NCI-H2029 (cell line): ENCODE measurements at places on chromosomes 2 and 18.

DNA sequence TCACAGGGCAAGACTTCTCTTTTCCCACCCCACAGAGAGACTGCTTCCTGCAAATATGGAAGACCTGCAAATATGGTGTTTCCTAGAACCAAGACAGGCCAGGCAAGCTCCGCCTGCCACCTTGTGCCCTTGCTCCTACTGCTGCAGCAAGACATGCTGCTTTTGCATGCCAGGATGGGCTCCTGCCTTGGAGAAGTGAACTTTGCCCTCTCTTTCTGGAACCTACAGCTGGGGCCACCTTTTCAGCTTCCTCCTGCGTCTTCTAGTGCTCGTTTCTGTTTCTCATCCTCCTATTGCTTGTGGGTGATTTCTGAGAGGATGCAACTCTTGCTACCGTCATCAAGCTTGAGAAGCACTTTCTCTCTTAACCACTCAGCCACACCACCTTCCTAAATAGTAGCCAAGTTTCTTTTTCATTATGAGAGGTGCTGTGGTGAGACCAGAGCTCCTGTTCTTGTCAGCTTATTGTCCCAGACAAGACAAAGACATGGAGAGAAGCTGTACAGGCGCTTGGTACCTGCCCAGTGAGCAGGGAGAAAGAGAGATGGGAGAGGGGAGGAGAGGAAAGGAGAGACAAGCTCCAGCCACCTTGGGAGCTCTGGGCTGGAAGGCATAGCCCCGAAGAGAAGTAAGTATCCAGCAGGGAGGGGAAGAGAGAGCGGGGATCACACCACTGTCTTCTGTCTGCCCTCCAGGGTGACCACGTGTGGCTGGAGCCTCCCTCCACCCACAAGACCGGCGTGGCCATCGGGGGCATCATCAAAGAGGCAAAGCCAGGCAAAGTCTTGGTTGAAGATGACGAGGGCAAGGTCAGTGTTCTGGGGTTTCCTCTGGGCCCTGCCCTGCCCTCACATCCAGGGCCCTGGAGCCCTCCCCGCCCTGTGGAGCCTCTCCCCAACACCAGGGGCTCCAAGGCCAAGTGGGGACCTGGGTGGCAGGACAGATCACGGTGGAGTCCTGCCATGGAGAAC is 28.3 kb downstream of the MYO7B start:
- no peak for DNase-seq

DNA sequence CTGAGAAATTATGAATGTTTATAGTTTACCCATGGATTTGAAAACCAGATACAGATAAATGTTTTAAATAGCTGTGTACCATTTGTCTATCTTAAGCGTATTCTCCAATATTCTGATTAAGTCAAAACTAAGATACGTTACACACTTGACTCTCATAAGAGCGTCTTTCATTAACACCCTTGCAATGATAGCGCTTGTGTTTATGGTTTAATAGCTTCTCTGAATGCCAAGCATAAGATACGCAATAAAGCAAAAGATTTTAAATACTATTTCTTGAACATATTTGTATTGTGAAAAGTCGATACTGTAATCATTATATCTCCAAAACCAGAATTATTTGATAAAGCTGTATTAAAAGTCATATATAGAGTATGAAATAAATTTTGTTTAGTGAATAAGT is 3.0 kb downstream of the CALCRL start:
- no peak for DNase-seq

DNA sequence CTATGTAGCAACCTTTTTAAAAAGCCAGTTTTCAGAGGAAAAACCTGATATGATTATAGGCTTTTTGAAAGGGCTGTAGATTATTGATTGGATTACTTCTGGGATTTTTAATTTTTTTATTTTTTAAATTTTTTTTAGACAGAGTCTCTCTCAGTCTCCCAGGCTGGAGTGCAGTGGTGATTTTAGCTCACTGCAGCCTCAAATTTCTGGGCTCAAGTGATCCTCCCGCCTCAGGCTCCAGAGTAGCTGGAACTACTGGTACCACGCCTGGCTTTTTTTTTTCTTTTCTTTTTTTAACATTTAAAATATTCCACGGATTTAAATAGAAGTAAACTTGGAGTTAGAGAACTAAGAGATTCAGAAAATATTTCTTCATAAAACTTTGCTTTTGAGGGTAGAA is 1.2 kb downstream of the MRPL19 start:
- DNase-seq, result no peak

DNA sequence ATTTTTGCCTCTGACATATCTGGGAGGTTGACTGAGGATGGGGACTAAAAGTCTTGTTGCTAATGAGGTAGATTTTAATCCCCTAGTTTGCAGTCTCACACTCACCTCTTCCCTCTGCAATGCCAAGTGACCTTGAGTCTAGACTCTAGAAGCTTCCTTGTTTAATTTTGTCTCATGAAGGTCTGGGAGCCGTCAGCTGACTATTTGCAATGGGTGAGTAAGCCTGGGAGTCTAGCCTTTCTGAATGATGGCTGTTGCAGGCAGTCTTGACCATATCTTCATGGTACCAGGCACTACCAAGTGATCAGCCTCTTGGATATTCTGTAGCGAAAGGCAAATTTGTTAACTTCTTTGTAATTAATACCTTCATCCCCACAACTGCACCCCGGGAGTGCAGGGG is 61.2 kb downstream of the ARHGAP15 start:
- no peak for DNase-seq

DNA sequence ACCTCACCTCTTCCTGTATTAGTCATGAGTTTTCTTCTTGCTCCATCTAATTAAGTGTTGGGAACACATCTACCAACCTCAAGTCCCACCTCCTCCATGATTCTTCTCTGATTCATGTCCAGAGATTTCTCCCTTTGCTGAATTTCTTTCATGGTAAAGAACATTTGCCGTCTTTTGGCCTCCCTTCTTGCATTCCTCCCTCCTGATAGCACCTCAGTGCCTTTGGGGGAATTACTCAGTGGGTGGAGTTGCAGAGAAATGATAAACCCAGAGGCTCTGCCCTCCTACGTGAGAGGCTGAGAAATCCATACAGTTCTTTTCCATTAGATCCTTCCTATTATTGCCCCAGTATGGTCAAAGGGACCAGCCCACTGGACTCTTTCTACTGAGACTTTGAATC is 651.9 kb downstream of the SLC4A3 start:
- DNase-seq, result no peak

- DNase-seq, result no peak
Measured at GRCh38 chr2:69734854-69735544, 6.9 kb upstream of the ANXA4 start.

DNA sequence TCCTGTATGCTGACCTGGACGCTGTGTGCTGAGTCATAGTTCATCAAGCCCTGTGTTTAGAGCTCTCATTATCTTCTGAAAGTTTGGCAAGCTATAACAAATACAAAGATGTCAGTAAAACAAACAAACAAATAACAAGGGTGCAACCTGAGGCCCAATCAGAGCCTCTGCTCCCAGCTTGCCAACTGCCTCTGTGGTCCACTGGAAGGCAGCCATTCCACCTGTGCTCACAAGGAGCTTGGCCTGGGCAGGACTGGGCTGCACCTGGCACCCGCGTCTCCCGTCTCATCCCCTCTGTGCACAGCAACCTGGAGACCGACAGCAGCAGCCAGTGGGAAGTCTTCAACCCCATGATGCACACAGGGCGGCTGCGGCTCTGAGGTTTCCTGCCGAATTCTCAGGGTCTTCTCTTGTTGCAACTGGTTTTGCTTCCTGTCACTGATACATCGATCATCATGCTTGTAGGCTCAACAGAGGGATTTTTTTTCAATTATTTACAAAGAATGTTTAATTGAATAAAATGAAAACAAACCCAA is 97.8 kb downstream of the TMEM18 start:
- peak; percentile 40 for DNase-seq

DNA sequence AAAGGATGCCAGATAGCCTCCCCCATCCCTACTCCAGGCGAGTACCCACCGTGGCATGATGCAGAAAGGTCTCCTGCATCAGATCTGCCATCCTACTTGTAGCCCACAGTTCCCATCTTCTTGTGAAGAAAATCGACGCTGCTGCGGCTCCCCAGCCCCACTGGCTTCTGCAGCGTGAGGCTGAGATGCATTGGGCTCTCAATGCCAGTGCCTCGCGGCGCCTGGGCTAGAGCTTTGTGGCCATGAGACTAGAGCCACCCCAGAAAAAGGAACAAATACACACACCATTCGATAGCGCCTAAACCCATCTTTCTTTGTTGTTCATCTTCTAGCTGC is 2.8 kb downstream of the NOL4 start:
- DNase-seq, result peak; percentile 13

GRCh38 chr2:176002688-176003210 is 682 bp upstream of the LNPK start:
- peak; percentile 31 for DNase-seq

DNA sequence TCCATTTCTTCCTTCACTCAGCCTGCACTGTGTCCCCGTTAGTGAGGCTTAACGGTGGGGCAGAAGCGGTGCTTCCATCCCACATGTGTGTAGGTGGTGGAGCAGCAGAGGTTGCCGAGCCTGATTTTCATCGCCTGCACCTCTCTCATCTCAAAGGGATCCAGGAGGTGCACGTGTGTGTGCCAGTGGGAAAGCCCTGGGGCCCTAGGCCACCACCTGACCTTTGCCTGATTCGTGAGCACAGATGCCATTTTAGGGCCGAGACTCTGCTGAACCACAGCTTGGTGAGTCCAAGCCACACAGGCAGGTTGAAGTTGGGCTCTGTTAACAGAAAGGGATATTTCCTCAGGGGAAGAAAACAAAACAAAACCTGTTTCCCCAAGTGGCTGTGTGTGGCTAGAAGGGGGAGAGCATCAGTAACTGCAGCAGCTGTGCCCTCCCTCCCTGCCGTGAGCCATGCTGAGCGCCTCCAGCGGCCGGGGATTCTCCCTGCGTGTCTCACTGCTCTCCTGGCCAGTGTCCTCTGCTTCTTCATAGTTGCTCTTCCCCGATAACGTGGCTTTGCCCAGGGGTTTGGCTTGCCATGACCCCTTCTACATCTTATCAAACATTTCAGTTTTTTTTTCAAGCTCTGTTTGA is 81.5 kb downstream of the MAPRE2 start:
- no peak for DNase-seq

- DNase-seq, result no peak
Measured at GRCh38 chr2:191347881-191348280, 102.7 kb downstream of the MYO1B start.

DNA sequence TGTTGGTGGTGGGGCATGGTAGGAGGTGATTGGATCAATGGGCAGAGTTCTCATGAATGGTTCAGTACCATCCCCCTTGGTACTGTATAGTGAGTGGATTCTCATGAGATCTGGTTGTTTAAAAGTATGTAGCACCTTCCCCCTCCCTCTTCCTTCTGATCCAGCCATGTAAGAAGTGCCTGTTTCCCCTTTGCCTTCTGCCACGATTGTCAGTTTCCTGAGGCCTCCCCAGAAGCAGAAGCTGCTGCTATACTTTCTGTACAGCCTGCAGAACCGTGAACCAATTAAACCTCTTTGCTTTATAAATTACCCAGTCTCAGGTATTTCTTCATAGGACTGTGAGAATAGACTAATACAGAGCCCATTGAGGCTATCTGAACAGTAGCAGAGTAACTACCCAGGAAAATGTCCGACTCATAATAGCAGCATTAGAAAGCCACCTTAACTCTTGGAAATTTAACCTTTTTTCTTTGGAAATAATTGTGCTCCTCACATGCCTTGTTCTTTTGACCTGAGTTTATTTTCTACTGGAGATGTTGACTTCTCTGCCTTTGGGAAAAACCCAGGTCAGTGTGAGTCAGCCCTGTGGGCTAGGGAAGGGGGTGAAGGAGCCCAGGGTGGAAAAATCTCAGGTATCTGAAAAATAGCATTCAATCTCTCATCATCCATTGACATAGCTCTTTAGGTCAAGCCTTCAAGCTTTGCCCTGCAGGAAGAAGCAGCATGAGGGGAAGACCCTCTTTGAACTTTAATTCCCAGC is 18.1 kb downstream of the CYP1B1 start:
- no peak for DNase-seq

DNA sequence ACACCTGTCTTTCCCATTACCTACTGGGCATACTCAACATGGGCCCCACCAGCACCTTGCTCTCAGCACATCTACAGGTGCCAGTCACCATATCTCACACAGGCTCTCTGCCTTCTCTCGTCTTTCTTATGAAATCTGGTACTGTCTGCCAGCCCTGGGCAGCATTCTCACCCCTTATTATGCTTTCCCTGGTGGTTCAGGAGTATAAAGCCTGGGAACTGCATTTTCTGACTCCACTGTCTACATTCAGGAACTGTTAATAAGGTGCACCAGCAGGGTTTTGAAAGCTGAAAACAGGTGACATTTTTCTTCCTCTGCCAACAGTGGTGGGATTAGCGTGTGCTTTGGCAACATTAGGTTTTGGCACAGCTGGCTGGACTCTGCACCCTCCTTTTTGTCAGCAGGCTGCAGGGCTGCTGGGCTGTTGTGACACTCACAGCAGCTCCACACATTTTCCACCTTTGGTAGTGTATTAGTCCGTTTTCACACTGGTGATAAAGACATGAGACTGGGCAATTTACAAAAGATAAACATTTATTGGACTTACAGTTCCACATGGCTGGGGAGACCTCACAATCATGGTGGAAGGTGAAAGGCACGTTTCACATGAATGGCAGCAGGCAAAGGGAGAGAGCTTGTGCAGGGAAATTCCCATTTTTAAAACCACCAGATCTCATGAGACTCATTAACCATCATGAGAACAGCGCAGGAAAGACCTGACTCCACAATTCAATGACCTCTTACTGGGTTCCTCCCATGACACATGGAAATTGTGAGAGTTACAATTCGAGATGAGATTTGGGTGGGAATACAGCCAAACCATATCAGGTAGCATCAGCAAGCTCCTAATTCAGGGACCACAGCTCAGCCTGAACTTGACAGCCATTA is 343.1 kb upstream of the LYPD1 start:
- no peak for DNase-seq

DNA sequence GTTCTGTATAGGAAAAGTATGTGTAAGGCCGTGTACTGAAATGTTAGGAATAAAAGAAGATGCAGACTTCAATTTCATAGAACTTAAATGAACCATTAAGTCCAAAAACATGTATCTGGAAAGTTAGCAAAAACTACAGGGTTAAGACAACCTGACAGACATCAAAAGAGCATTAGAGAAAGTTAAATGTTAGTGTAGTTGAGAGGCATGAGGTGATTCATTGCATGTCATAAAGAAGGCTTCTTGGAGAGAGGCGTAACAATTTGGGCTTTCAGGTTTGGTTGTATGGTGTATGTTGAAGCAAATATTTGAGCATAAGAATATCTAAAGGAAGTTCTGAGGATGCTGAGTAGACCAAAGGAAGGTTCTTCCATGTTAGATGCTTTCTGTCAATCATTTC is 6.3 kb downstream of the EPC2 start:
- no peak for DNase-seq
